ENCODE measurements at places on chromosomes 5 and 9. TPM values are rescaled to one million over a fixed set of nuclear protein-coding genes. Genes with fewer than 3 reads are reported as not detected.
A peak's percentile ranks its signal among the peaks of the same experiment; 100 is the strongest.

DNA sequence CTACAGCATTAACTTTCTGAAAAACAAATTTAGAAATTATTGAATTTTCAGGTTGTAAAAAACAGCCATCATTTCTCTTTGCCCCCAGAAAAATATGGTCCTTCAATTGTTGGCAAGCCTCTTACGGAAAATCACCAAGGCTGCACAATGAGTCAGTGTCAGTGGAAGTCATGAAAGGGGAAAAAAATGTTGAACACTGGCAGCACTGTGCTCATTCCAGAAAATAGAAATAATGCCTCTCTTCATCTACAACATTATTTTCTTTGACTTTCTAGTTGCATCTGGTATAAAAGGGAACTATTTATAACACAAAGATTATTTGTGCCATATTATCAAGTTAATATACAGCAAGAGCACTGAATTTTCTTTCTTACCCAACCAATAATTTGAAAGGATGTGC is 26.7 kb upstream of the STK32A start:
- no peak for DNase-seq

GRCh38 chr5:17282283-17283120 is 65.1 kb downstream of the BASP1 start:
- no peak for DNase-seq

- no peak for DNase-seq
Measured at GRCh38 chr9:114207034-114207810, 51.9 kb downstream of the COL27A1 start.

DNA sequence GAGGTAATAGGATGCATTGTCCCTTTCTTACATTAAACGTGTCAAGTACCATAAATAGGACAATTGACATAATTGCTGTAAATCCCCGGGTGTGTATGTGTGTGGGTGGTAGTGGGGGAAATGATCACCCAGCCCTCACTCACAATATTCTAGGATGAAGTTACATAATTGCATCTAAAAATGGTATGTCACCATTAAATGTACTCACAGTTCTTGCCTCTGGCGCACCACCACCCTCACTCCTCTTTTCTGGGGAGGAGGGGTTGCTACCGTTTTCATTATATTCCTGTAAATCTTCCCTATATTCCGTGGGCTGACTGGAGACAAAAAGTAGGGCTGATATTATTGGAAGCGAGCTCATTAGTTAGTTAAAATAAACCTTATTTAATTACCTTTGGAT is 563.8 kb downstream of the TLR4 start:
- DNase-seq, result no peak

The HSPB3 gene
- polyA plus RNA-seq, result not detected

The ALDH7A1 gene
- polyA plus RNA-seq, result 3.3 TPM

The BTNL3 gene
- not detected for polyA plus RNA-seq

- no peak for DNase-seq
Measured at GRCh38 chr5:9479361-9479760, 66.5 kb downstream of the SEMA5A start.

- DNase-seq, result peak; percentile 79
Measured at GRCh38 chr9:134163371-134164196, 780 bp downstream of the RNU6ATAC start.

The UGT3A2 gene
- polyA plus RNA-seq, result 1.1 TPM

The NTNG2 gene
- polyA plus RNA-seq, result 3.6 TPM

GRCh38 chr5:178259623-178260536 is 27.3 kb upstream of the PHYKPL start:
- no peak for DNase-seq

GRCh38 chr5:10552183-10553143 is 11.4 kb upstream of the ANKRD33B start:
- DNase-seq, result no peak

The TLX3 gene
- polyA plus RNA-seq, result not detected

DNA sequence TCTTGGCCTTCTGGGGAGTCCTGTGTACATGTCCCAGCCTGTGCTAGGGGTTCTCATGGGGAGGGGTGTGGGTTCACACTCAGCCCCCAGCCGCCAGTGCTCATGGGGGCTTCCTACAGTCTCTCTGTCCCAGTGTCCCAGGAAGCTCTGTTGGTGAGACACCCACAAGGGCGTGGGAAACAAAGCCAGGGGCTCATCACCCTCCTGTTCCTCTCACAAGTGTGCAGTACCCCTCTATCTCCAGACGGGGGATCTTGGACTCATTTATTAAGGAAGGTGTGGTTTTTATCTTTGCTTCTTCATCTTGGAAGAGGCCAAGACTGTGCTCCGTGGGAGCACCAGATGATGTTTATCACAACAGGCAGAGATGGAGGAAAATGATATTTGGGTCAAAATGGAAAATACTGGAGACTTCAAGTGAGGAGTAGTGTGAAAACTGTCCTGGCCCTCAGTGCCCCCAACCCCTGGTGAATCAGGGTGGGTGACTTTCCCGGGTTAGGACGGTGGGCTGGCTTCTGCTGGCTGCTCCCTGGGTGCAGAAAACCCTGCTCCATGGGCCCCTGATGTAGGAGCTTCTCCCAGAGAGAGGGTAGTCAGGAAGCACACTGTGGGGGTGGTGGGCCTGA is 15.2 kb downstream of the TMEM171 start:
- DNase-seq, result no peak

The DOLPP1 gene
- 15.3 TPM for polyA plus RNA-seq

DNA sequence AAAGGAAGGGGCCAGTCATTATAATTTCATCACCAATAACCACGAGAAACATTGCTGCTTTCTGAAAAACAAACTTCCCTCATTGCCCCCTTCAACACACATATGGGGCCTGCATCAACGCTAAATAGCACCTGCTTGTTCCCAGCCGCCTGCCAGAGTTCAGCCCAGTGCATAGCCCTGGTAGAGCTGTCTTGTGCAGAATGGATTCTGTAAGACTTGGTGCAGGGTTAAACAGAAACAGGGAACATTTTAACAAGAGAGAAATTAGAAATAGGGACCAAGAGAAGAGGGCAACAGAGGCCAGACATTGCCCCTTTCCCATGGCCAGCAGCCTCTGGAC is 56.7 kb downstream of the UBE2QL1 start:
- DNase-seq, result no peak

- DNase-seq, result no peak
Measured at GRCh38 chr9:83569326-83569725, 31.1 kb upstream of the FRMD3 start.

The PCDHB16 gene
- not detected for polyA plus RNA-seq

GRCh38 chr5:34656001-34656699 is at the start of gene RAI14:
Gene RAI14, plus strand, starts transcription at chr5:34656328. Its CDS starts 30,592 bp downstream, at chr5:34686920.
- no peak for DNase-seq

DNA sequence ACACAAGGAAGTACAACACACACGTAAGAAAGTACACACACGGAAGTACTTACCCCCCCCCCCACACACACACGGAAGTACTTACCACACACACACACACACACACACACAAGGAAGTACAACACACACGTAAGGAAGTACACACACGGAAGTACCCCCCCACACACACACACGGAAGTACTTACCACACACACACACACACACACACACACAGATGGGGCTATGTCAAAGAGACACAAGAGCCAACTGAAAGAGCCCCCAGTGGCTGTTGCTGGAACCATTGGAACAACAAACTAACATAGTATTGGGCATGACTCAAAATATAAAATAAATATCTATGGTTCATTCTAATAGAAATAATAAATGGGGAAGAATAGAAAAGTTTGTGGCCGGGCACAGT is 4.9 kb upstream of the MAPK9 start:
- DNase-seq, result no peak

- peak; percentile 9 for DNase-seq
Measured at GRCh38 chr9:109903515-109904138, 123.6 kb downstream of the PALM2AKAP2 start.

The SPINK7 gene
- polyA plus RNA-seq, result not detected

DNA sequence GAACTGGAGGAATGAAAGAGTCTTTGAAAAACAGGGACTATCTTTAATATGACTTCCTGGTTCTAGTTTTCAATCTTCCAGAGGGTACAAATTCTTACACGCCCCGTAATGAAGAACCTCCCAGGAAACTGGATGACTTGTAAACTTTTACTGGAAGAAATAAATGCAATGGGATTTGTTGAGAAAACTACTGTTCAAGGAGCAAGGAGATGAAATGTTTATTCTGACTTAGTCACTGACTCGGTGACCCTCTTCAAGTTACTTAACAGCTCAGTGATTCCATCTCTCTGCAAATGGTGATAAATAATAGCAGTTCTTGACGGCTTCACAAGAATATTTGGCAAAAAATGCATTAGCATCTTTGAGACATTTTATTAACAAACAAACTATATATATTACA is 858.6 kb downstream of the PTPRD start:
- no peak for DNase-seq

The DMRTA1 gene
- not detected for polyA plus RNA-seq

DNA sequence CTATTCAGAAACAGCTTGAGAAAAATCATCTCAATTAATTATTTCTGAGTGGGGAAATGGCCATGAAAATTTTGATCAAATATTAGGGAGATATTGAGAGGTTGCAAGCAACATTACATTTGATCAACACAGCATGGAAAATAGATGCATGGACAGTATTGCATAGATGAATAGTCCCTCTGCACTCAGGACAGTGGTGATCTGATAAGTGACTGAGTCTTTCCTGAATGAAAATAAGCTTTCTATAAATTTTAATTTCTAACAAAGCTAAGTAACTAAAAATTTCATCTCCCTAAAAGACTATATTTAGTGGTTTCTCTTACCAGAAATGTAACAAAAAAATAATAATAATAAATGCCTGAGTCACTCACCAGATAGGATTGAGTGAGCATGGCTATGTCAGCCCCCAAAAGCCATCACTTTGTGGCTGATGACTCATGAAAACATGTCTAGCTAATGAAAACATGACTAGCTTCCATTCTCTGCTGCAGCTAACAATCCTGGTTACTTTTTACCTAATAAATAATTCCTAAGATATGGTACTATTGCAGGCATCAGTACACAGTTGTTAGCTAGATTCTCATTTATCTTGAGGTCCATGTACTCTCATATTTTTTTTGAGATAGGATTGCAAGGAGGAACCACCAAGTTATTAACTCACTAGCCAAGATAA is 1294.8 kb upstream of the ACO1 start:
- no peak for DNase-seq

The DENND4C gene
- 46.6 TPM for polyA plus RNA-seq

The HARS1 gene
- 63.6 TPM for polyA plus RNA-seq

The RPL37 gene
- polyA plus RNA-seq, result 1,994 TPM

The SNAPC3 gene
- polyA plus RNA-seq, result 14.9 TPM

DNA sequence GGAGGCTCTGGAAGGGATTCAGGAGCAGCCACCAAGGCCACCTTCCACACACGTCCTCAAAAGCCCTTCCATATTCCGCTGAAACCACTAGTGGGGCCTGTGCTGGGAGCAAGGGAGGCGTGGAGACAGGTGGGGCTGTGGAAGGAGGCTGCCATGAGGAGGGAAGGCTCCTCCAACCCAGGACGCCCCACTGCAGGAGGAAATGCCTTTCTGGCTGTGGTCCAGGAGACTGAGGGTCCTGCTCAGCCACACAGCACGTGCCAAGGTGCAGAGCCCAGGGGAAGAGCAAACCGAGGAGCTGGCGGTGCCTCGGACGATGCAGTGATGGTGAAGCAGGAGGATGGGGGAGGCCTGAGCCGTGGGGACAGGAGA is 49.5 kb downstream of the ADAMTS2 start:
- DNase-seq, result no peak

DNA sequence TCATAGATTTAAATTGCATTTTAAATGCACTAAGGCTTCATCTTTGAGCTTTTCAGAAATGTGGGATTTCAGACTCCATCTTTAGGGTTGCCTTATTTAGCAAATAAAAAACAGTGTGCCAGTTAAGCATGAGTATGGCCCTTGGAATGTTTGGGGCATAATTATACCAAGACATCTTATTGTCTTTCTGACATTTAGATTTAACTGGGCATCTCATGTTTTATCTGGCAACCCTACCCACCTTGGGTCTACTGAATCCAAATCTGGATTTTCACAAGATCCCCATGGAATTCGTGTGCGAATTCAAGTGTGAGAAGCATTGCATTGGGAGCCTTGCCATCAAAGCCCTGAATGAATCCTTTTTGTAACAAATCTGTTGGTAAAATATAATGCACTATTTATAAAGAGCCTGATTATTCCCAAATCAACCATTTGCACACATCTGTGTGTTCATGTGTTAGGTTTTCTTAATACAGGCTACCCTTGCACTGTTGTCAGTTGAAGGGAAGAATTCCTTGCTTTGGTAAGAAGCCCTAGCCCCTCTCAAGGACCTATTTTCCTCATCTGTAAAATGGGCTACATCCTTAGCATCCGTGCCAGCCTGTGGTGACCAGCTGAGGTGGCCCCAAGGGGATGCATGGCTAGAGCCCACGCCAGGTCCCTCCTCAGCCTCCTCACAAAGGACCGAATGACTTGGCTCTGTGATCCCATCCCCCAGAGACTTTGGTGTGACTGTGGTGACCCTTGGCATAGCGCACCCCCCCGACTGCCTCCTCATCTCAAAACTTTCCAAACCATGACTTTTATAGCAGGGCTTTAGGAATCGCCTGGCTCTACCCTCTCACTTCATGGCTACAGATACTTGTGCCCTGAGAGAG is 8.1 kb downstream of the GSN start:
- no peak for DNase-seq

The BTNL8 gene
- polyA plus RNA-seq, result not detected

DNA sequence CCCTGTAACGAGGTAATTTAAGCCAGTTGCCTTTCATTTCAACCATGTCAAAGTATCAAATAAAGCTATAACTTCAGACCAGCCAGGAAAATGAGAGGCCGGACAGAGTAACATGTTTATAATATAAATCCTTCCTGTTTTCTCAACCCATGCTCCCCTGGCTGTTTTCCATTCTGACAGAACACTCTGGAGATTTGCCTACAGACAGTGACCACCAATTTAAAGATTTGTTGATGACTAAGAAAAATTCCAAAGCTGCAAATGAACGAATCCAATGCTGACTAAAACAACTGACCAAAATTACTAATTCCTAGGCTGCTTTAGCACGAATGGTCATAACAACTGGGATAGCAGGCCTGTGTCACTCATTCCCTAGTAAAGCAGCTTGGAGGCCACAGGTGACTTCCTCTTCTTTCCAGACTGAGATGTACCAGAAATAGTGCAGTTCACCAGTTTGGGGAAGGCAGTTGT is 141.4 kb downstream of the AOPEP start:
- no peak for DNase-seq

GRCh38 chr9:91541734-91542133 is 118.1 kb upstream of the NFIL3 start:
- DNase-seq, result no peak

DNA sequence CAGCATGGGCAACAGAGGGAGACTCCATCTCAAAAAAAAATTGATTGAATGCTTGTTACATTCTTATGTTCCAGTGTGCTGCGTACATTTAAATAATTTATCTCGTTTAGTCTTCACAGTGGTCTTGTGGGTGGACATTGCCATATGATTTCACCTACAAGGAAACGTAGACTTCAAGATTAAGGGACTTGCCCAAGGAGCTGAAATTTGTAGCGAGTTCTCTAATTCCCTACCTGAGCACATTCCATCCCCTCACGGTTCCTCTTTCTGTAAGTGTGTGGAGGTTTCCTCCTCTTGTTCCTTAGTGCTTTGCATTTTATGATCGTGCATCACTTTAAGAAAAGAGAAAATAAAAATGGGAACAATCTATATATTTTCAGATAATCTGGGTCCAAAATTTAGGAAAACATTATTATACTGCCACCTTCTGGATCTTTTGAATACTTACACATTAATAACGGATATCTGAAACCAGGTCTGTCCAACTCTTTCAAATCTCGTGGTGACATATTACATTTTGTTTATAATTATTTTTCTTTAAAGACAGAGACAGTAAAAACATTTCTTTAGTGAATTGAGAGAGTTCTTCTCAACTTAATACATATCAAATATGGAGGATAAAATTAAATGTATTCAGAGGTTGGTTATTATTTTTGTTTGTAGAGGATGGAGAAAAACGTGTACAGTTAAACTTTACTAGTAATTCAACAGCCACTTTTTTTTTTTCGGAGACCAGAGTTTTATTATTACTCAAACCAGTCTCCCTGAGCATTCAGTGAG is 29.9 kb upstream of the C7 start:
- DNase-seq, result no peak

The FOXD4 gene
- not detected for polyA plus RNA-seq

The GCNT4 gene
- polyA plus RNA-seq, result 1.3 TPM
